ENCODE measurements at places on chromosomes 7 and 10.

DNA sequence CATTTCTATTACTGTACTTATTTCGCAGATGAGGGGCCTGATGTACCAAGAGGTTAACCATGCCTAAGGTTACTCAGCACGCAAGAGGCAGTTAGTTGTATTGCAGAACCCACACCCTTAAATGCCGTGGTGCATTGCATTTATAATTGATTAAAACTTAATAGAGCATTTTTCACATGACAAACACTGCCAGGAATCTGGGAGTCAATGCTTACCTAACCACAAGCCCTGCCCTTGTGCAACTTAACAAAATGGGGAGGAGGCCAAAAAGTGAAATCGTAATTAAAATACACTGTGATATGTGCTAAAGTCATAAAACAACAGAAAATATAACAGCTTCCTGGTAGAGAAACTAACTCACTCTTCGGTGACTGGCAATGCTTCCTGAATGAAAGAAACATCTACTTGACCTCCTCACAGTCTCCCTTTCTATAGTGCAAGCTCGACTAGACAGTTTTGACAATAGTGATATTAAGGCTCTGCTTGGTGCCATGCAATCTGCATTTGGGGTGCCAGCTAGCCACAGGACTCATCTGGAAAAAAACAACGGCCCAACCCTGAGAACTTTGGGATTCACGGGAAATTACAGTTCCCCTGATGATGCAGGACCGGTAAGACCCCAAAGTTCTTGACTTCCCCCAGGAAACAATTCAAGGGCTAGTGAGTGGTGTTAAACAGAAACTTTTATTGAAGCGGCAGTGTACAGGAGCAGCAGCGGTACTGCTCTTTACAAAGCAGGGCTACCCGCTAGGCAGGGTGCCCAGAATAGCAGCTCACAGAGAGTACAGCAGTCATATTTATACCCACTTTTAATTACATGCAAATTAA, 612.4 kb downstream of the TNS3 start:
- no peak for DNase-seq

GRCh38 chr10:37965006-37965405, 11.4 kb downstream of the ZNF25 start:
- DNase-seq = no peak

GRCh38 chr7:89357121-89357520, 561.6 kb upstream of the TEX47 start:
- DNase-seq = no peak

GRCh38 chr10:129483430-129484010, 16.5 kb downstream of the MGMT start:
- DNase-seq = no peak

DNA sequence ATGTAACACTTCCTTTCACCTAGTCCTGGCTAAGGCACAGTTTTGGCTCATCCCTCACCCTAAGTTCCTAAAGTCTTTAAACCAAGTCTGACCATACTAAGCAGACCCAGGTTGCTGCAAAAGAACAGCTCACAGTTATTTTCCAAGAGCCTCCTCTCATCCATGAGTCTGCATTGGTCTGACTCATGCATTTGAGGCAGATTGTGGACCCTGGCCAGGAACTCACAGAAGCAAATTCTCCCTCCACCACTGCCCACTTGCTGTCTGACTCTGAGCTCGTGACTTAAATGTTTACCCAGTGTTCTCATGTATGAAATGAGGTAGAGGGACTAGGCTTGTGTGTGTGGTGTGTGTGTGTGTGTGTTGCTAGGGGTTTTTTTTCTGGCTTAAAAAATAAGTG, 1272.8 kb downstream of the TYW1 start:
- no peak for DNase-seq

DNA sequence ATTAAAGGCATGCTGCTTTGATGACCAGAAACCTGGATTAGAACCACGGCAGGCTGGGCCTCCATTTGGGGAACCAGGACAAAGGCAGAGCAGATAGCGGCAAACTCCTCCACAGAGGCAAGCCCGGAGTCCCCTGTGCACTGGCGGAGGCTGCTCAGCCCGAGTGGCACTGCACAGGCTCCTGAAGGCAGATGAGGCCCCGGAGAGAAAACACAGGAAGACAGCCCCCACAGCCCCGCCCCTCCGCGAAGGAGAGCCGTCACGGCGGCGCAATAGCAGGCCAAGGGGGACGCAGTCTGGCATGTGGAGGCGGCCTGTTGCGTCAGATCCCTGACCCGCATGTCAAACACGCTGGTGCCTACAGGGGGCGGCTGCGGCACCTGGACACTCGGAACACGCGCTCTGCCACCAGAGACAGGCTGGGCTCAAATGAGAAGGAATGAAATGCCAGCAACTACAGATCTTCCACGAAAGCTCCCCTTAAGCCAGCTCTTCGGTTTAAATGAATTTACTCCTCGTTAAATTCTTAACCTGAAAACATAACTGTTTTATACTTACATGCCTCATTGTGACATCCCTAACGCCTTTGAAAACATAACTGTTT, 128.5 kb downstream of the MAD1L1 start:
- peak; percentile 82 for DNase-seq

GRCh38 chr10:24462889-24463552, 254.1 kb downstream of the KIAA1217 start:
- no peak for DNase-seq

DNA sequence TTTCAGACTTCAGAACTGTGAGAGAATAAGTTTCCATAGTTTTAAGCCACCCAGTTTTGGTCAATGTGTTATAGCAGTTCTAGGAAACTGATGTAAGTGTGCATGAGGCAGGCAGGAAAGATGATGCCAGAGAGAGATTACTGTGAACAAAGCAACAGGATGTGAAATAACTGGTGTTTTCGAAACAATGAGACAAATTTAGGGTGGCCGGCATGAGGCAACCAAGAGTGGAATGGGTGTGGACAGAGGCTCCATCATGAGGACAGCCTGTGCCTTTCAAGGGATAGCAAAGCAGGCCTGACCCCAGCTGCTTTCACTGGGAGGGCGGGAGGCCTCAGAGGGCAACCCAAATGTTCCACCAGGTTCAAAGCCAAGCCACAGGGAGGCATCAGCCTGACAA, 67.3 kb upstream of the UCN3 start:
- peak; percentile 86 for DNase-seq

- no peak for DNase-seq
Observed at GRCh38 chr10:131352765-131353290, 41.3 kb upstream of the TCERG1L start.

- DNase-seq = peak; percentile 6
Observed at GRCh38 chr10:63431962-63432797, 33.6 kb downstream of the JMJD1C start.

DNA sequence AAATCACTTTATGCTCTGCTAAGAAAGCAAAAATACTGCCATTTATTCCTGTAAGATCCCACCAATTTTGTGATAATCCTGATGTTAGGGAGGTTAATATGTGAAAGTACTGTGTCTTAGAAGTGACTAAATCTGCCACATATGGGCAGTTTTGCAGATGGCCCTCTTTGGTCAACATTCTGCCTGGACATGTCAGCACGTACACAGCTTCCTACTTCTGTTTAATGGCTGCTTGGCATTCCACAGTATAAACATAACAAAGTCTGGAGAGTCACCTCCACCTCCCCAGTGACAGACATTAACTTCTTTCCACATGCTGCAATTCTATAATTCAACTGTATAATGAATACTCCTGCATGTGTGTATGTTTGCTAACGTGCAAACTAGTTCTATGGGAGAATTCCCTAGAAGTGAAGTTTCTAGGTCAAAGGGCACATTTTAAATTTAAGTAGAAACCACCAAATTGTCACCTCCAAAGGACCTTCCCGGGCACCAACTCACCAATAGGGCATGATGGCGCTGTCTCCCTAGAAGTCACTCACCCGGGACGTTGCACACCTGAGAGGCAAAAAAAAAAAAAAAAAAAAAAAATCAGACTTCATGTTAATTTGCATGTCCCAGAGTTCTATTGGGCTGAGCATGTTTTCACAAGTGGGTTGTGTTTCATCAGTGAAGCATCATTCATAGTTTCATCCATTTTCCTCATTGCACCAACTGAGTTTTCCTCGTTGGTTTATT, 38.9 kb downstream of the MKI67 start:
- DNase-seq = no peak

DNA sequence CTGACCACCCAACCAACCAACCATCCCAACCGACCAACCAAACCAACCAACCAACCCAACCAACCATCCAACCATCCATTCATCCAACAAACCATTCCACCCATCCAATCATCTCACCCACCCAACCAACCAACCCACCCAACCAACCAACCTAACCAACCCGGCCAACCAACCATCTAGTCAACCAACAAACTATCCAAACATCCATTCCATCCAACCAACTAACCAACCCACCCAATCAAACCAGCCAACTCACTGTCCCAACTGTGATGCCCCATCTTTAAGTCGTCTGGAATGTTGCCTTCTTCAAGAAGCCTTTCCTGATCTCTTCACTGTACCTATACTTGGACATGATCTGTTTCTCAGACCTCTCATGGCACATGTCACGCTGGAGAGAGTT, 31.6 kb downstream of the MINDY4 start:
- no peak for DNase-seq

DNA sequence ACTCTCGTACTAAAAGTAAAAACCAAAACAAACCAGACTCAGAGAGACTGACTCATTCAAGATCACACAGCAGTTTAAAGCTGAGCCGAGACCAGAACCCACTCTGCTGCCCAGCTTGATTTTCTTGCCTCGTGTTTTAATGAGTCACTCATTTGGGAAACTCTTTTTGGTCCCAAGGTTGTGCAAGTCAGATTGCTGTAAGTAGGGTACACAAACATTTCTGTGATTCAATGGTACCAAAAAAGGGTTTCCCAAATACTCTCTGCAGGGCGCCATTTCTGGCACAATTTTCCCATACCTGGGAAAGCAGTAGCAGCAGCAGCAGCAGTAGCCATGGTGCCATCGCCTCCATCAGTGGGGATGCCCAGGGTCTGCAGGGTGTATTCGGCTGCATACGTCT, 69.9 kb downstream of the ASAH2B start:
- DNase-seq = no peak

DNA sequence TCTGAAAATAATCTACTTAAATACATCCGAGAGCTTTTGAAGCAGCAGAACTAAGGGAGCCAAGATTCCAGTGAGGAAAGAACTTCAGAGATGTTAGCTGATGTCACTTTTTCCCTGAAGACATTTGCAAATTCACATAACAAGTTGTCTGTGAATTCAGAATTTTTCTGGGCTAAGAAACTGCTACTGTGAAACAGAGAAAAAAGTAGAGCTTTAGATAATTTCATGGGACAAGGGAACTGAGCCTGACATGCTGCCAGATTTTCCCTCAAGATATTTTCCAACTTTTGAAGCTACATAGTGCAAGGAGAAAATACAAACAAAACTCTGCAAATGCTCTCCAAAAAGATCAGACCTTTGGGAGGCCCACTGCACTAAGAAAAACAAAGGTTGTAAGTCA, 484.2 kb downstream of the ANKRD7 start:
- DNase-seq = no peak

- no peak for DNase-seq
Observed at GRCh38 chr10:112269266-112269665, 13.9 kb upstream of the TECTB start.

DNA sequence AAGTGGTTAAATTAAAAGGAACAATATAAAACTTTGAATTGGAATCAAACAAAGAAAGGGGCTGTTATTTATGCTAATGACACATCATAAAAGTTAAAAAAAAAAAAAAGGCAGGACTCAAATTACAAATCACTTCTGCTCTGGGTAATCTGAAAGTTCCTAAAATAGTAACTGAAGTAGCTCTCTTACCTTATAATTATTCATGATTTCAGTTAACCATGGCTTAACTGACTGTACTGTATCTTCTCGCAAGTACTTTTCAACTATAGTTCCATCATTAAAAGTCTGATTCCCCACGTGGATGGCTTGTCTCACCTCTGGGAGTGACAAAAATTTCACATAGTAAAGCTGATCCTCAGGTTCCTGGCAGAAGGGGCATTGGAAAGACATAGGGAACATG, 82.5 kb downstream of the CPVL start:
- DNase-seq = no peak

DNA sequence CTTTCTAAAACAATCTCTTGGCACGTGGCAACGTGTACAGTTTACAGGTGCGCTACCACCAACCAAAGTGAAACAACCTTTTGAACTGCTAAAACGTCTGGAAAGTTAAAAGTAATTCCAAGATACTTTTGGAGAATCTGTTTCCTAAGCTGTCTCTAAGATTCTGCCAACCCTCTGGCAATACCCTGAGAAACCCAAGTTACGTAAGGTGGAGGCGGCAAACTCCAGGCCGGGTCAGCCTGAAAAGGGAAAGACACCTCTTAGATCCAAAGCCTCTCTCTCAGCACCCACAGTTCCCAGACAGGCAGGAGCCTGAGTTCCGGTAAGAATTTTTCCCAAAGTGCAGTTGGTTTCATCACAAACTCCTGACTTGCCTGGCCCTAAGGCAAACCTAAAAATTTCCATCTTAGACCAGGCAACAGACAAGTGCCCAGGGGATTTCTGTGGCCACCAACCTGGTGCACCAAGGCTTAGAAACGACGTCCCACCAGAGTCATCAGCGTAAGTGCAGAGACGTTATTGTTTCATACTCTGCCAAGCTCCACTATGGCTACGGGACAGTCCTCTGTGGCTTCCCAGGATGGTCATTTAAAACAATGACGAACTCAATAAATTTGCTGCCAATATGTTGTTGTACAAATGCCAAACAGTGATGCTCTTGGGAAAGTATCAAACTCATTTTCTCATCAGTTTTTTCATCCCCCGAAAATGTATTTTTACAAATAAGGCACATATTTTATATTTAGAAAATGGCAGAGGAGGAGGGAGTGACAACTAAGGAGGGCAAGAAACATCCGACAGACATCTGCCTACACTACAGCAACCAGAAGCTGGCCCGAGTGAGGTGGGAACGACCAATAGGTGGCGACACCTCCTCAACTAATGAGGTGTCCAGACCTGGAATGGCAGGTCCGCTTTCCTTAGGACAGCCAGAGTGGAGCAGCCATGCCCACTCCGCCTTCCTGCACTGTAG, 205.8 kb upstream of the FRMD4A start:
- no peak for DNase-seq

DNA sequence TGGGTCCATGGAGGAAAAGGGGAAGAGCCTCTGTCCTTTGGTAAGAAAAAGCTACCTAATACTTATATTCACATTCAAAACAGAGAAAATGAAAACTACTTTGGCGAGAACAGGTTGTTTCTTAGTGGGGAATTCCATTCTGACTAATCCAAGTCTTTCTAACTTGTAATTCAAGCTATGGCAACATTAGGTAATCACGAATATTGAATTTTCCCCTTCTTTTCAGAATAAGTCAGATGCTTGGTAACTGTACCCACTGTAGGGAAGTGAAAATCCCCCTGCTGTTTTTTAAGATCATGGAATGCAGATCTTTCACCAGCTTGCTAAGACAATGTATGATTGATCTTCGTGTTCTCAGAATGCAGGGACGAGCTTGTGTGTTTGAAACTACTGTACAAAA, 384.4 kb downstream of the TCERG1L start:
- DNase-seq = no peak

GRCh38 chr7:130945411-130945811, 211.4 kb upstream of the KLF14 start:
- DNase-seq = no peak

- DNase-seq = no peak
Observed at GRCh38 chr10:132768346-132769248, 17.4 kb downstream of the NKX6-2 start.
